ENCODE measurements at places on chromosomes 11 and 22.
A peak's percentile ranks its signal among the peaks of the same experiment; 100 is the strongest.

- DNase-seq = peak; percentile 64
These were observed 34.4 kb upstream of the SUSD2 start for GRCh38 chr22:24146791-24147353.

DNA sequence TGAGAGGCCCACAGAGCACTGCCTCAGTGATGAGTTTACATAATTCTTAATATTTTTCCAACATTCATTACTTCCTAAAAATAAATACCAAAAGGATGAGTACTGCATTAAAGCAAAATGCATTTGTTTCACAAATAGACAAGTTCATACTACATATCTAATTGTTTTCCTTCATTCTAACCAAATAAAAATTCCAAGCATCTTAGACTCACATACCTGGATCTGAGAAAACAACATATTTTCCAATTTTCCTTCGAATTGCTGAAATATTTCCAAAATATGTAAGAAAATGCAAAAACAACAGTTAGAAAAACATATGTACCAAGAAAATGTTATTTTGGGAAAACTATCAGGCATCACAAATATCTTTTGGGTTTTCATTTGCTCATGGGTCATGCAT lies 127.9 kb upstream of the CEP126 start:
- DNase-seq = peak; percentile 27

GRCh38 chr11:62591448-62592145 lies at the start of gene TUT1:
TUT1 (minus strand) TSS chr11:62591523; CDS start chr11:62591485, 38 bp downstream.
- DNase-seq = peak; percentile 95

DNA sequence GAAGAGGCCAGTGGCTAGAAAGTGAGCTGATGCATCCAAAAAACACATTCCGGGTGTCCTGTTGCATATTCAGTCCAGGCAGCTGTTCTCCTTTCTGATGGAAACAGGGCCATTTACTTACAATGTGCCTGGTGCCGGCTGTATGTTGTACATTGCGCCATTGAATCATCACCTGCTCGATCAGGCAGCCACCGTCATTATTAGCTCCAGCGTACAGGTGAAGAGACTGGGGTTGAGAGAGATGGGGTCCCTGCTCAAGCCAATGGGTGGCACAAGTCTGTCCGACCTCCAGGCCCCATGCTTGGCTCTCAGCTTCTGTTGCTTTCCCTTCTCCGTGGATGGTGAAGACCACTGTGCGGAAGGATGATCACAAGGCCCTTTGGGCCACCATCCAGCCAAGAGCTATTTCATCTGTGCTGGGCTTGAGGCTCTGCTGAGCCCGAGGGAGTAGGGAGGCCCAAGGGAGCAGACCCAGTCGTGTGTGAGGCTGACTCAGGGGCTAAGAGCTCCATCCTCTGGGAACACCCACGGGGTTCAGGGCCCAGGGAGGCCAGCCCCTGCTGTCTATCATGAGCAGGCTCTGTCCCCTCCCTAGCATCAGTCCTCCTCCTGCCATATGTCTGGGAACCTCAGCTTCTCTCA lies 20.7 kb upstream of the EMID1 start:
- DNase-seq = no peak

- DNase-seq = no peak
These were observed 81.7 kb downstream of the CCDC34 start for GRCh38 chr11:27281276-27281675.
